ENCODE measurements at places on chromosomes 1 and 21.

DNA sequence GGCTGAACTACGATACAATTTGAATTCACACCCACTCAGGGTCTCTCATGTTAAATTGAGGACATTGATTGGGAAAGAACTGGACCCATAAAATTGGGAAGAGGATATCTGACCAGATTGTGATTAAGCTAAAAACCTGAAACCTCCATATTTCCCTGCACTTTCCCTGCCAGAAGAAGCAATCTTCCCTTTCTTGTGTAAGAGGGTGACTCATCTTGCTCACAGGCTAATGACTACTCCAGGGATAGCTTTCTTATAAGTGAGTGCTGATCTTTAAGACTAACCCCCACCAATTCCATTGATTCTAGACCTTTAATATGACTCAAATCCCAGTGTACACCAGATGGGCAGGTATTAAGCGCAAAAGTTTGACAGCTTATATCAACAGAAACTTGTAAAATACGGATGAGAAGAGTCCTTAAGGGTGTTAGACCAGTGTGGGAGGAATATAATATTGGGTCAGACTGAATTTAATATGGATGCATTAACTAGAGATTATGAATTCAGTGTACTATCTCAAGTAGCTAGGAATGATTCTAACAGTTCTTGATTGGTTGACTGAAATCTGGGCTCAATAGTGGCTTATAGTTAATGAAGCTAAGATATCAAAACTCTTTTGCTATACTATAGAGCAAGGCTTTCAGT, 12.1 kb upstream of the SGIP1 start:
- peak; percentile 91 for ATAC-seq

GRCh38 chr1:232518349-232518748, 111.6 kb downstream of the SIPA1L2 start:
- ATAC-seq: no peak

DNA sequence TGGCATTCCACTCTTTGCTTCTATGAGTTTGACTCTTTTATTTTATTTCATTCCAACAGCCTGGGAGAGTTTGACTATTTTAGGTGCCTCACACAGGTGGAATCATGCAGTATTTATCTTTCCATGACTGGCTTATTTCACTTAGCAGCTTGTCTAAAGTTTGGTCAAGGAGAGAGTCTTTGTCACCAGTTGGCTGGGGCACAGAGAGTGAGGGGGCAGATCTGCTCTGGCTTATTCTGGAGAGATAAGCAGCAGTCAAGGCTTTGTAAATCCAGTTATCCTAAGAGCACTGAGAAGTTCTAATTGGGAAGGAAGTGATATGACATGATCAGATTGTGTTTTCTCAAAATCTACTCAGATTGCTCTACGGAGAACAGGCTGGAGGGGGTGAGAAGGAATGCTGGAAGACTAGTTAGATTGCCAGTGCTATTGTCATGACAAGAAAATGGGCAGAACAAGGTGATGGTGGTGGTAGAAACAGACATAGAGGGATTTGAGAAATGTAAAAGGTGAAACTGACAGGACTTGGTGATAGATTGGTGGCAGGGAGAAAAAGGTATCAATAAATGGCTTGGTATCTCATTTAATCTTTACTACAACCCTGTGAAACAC, 12.1 kb upstream of the CTTNBP2NL start:
- ATAC-seq: no peak

GRCh38 chr21:46048926-46049889, 48.7 kb upstream of the COL6A2 start:
- no peak for ATAC-seq

GRCh38 chr1:243746751-243747150, 103.3 kb downstream of the AKT3 start:
- ATAC-seq: no peak

GRCh38 chr1:114122941-114123618, 30.6 kb downstream of the SYT6 start:
- ATAC-seq: no peak

GRCh38 chr1:112544751-112545150, 36.0 kb downstream of the WNT2B start:
- peak; percentile 49 for ATAC-seq

DNA sequence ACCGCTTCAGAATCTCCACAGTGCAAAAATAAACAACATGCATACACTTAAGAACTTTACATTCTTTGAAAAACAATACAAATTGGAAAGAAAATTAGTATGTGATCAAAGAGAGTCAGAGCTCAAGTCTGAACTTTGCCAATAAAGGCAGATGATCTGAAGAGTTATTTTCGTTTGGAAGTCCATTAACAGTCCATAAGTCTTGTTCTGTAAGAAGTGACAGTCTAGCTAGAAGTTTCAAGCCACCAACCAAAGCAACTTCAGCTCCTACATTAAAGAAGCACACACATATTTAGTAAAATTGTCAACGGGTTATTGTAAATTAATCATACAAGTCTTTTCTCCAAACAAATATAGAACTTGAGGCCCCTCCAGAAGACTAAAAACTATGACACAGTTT, 20.7 kb downstream of the ANGEL2 start:
- ATAC-seq: no peak

- no peak for ATAC-seq
These were observed 20.4 kb downstream of the SLC25A33 start for GRCh38 chr1:9559673-9560072.

DNA sequence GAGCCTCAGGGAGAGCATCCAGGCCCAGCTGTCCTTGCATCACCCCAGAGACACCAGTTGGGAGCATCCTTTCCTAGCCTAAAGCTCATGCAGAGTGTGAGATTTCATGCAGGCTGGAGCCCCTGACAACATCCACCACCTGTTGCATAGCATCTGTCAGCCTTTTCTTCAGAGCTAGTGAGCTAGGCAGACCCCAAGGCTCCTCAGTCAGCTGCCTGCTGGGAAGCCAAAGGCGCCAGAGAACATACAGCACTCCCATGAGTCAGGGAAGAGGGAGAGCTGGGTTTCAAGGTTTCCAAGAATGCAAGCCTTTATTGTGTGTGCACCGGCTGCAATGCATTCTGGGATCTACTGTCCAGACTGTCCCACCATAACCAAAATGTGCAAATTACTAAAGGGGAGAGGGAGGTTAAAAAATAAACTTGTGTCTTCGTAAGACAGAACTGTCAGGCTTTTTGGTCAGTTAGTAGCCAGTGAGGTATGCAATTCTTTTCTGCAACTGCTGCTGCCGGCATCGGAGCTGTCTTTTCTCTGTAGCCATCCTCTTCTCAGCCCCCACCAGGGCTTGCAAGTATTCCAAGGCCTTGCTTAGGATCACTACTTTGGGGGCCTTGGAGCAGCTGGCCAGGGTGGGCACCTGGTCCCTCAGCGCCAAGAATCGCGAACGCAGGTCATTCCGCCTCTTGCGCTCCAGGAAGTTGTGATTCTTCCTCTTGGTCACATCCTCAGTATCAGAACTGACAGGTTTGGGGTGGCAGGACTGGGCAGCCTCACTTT, 4.6 kb downstream of the MYCL start:
- no peak for ATAC-seq

DNA sequence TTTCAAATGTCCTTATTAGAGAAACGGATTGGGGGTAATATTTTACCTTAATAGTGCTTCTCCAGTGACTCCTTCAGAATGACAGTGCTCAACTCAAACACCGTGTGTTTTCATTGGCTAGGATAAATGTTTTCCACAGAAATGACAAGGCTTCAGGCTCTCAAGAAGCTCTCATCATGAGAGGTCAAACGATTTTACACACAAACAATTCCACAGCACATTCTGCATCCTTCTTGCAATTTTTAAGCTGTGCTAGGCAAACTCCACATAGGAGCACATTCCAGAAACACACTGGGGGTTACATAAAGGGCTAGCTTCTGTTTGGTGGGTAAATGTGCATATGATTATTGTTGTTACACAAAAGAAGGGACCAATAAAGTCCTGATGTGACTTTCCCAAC, 75.5 kb upstream of the IPO9 start:
- ATAC-seq: peak; percentile 5

DNA sequence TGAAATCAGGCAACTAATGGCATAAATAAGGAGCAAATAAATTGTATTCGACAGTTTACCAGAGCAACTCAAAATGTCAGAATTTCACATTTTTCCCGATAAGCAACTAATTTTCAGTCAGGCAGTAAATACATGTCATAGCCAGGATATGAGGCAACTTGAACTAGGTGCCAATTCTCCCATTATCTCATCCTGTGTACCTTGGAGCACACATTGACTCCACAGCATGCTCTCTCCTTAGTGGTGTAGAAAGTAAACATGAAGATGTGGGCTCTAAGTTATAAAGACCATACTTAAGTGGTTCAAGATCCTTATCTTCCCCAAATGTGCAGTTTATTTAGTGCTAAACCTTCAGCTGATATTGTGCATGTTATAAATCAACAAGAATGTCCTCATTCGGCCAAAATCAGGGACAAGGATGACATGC, 197.8 kb downstream of the VAV3 start:
- ATAC-seq: no peak

GRCh38 chr1:84726593-84727499, 36.6 kb upstream of the SSX2IP start:
- peak; percentile 54 for ATAC-seq

DNA sequence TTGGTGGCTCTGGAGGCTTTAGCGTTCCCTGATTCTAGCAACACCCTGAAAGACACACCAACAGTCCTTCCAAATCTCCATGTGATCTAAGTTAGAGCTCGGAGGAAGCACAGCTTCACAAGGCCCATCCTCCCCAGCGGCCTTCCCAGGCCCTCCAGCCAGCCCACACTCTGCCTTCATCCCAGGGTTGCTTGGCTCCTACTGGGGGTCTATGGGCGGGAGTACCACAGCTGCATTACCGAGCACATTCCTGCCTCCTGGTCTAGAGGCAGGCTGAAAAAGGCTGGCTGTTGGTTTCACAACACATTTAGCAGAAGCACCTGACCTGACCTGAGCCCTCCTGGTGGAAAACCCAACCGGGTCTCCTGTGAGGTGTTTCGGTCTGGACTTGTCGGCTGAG, 54.7 kb upstream of the TRIM67 start:
- no peak for ATAC-seq

- peak; percentile 53 for ATAC-seq
These were observed 1.9 kb downstream of the S100A11 start for GRCh38 chr1:152034654-152035538.

- ATAC-seq: no peak
These were observed 130.9 kb downstream of the FOXD2 start for GRCh38 chr1:47568763-47569162.

DNA sequence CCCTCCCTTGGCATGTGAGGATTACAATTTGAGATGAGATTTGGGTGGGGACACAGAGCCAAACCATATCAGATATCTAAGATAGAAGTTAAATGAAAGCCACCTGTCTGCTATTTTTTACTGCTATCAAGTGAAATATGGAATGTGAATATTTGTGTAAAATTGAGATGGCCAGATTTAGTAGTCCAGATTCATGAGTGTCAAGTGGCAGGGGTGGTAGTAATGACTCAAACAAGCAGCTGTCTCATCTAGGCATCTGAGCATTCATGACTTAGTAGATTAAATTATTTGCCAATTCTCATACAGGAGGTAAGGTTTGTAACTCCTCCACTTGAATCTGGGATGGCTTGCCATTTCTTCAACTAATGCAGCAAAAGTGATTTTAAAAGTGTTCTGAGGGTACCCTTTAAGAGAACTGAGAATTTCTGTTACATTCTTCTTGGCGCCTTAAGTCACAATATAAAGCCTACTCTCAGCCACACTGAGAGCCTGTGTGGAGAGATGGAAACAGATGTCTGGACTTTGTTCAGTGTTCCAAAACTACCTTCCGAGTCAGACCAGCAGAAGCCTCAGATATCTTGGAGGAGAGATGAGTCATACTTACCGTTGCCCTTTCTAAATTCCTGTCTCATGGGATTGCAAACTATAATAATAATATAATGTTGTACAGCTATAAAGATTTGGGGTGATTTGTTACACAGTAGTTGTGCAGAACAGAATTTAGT, 1065.6 kb upstream of the TMPRSS15 start:
- no peak for ATAC-seq

GRCh38 chr1:45123358-45123757, 83.0 kb downstream of the ZSWIM5 start:
- no peak for ATAC-seq

DNA sequence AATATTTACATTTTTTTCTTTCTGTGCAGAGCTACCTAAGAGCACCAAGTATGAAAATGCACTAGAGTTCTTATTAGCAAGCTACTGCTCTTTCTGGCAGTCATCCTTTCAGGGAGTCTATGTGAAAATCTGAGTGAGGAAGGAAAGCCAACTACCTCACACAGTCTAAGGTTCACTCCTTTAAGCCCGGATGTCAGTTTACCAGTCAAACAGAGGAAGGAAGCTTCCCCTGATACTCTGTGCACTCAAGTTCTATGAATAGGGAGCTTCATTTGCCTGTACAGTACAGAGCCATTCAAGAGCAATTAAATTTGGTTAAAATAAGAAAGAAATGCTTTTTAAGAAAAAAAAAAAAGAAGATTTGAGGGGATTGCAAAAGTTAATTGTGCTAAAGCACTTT, 6.9 kb downstream of the COL11A1 start:
- ATAC-seq: no peak

- ATAC-seq: no peak
These were observed 1.1 kb downstream of the KCND3 start for GRCh38 chr1:111988377-111988742.

DNA sequence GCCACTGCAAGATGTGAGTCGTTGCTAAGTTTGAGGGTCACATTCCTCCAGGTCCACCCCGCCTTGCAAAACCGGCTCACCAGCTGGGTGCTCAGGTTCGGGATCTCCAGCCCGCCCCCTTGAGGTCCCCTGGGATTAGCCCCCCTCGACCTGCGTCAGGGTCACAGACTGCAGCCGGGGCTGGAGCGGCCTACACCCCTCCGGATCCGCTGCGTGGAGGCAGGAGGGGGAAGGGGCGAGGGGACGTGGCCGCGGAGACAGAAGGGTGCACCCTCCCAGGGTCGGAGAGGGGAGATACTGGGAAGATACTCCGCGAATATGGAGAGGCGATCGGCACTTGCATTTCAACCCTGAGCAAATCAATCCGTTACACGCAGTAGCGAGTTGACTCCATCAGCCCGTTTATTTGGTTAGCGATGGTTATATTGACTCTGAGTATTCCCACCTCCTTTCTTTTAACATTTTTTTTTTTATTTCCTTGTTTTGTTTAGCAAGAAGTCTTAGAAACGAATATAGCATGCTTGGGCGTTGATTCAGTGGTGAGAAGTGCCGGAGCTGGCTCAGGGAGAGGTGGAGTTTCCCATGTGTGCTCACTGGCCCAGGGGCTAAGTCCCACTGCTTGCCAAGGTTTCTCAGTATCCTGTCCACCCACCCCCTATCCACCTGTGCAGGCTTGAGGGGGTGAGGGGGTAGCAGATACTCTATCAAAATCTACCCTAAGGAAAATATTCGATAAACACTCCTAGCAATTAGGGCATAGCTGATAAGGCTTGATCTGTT, 997 bp downstream of the IFNAR2 start:
- peak; percentile 66 for ATAC-seq

DNA sequence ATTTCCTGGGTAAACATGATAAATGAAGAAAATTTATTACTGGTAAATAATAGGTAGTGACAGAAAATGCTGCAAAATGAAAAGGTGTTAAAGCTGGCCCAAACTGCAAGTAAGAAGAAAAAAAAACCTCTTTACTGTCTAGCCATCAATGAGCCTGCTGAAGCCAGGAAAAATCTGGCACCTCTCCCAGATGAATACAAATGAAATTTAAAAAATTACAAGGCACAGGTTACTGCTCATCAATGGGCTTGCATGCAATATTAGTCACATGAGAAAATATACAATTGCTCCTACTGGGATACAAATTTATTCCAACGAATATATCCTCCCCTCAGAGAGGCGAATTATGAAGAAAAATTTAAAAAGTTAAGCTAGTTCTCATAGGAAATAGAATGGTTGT, 1422.5 kb downstream of the KCNT2 start:
- ATAC-seq: no peak

GRCh38 chr1:226617109-226617508, 68.5 kb downstream of the STUM start:
- ATAC-seq: no peak

GRCh38 chr1:2283991-2284895, 56.1 kb downstream of the SKI start:
- ATAC-seq: no peak
